ENCODE measurements at places on chromosomes 2 and 18. TPM values are rescaled to one million over a fixed set of nuclear protein-coding genes. Genes with fewer than 3 reads are reported as not detected.

DNA sequence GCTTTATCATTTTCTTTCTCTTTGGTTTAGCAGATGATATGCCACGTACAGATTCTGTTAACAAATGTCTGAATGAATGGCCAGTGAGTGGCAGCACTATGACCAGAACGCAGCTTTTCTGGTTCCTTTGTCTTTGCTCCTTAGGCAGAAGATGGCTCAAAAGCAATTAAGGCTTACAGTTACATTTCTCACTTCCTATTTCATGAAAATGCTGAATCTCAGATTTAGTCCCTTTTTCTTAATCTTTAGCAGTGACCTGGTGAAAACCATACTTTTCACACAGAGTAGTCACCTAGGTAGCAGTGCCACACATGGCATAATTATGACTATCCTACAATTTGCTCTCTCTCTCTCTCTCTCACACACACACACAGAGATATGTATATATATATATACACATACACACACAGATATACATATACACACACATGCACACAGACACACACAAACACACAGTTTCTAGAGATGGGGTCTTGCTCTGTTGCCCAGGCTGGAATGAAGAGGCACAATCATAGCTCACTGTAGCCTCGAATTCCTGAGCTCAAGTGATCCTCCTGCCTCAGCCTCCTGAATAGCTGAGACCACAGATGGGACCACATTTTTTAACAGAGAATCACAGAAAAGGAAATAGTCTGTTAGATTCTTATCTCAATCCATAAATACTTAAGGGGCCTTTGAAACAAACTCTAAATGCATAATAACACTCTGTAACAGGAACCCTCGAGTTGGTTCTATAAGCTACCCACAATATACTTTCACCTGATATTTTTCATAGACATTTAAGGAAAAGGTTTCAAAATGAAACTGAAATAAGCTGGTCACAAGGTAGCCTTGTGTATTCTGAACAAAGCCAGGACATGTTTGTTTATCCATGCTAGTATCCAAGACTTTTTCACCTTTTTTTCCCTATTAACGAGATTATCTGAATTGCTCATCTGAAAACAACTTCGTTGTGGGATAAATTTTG lies 11.6 kb downstream of the PDE6D start:
- no peak overlapping the region for H3K4me3 ChIP-seq
- H3K36me3 ChIP-seq, result no peaks in the 10 kb centered on the region
- H3K4me1 ChIP-seq, result no peaks in the 10 kb centered on the region
- no peak overlapping the region for H3K27ac ChIP-seq
- no peaks in the 10 kb centered on the region for H3K27me3 ChIP-seq
- DNase-seq, result no peak

DNA sequence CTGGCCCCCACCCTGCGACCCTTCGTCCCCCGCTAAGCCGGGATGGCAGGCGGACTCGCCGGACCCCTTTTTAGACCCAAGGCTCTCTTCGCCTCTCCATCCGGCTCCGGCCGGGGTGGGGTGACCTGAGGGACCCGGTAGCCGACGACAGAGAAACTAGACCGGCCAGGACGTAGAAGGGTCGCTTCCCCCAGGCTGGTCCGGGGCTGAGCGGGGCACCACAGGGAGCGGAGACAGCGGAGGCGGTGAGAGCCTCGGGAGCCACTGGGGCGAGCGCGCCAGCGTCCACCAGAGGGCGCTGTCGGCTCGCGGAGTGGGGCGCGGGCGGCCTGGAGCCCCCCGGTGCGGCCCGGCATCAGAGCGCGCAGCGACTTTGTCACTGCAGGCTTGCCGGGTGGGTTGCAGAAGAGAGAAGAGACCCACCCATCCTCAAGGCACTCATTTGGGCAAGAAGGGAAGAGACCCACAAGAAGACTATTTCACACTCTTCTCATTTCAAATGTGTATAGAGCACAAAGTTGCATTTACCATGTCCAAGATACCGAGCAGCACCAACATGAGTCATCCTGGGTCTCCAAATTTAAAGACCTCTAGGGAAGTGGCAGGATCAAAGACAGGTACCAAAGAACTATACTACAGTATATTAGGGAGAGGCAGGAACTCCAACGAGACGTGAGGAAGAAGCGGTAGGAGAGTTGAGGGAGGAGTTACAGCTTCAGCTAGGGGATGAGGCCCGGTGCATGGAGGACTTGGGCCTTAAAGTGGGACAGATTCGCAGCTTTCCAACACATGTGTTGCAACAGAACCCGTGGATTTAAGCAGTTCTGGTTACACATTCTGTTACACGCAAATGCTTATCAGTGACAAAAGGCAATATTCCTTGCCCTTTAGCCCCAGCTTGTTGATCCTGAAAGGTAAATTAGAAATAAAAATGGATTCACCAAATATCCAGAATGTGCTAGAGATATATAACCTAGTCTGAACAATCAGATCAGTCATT lies 7.6 kb upstream of the PRKCE start:
- H3K27ac ChIP-seq, result no peak overlapping the region
- peak overlapping the region; percentile 31 for H3K4me3 ChIP-seq
- no peaks in the 10 kb centered on the region for H3K36me3 ChIP-seq
- peak; percentile 55 for DNase-seq
- no peaks in the 10 kb centered on the region for H3K4me1 ChIP-seq

- no peak overlapping the region for H3K27ac ChIP-seq
- no peaks in the 10 kb centered on the region for H3K27me3 ChIP-seq
- no peak for DNase-seq
- H3K4me1 ChIP-seq, result no peaks in the 10 kb centered on the region
- no peaks in the 10 kb centered on the region for H3K36me3 ChIP-seq
Measured at GRCh38 chr2:67015681-67016080, 381.5 kb upstream of the ETAA1 start.

DNA sequence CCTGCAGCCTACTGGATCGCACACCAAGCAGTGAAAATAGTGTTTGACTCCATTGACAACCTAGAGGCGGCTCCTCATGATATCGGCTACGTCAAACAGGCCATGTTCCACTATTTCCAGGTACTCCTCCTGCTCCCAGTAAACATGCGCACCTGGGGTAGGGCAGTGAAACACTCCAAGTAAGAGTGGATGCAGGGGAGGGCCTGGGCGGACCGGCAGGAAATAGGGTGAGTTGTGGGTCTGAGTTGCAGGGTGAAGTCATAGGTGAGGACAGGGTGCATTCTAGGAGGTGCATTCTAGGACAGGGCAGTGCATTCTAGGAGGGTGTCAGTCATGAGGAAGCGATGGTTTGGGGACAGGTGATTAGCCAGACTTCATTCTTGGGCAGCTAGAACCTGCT lies 5.0 kb downstream of the NAGK start:
- no peaks in the 10 kb centered on the region for H3K27me3 ChIP-seq
- no peak overlapping the region for H3K27ac ChIP-seq
- no peak overlapping the region for H3K4me3 ChIP-seq
- no peak for DNase-seq
- no peaks in the 10 kb centered on the region for H3K36me3 ChIP-seq

- no peaks in the 10 kb centered on the region for H3K27me3 ChIP-seq
- H3K27ac ChIP-seq, result no peak overlapping the region
- DNase-seq, result no peak
- peaks cover 20% of the 10 kb centered on the region for H3K4me1 ChIP-seq
- H3K36me3 ChIP-seq, result no peaks in the 10 kb centered on the region
Measured at GRCh38 chr2:69560147-69560482, 83.4 kb downstream of the AAK1 start.

DNA sequence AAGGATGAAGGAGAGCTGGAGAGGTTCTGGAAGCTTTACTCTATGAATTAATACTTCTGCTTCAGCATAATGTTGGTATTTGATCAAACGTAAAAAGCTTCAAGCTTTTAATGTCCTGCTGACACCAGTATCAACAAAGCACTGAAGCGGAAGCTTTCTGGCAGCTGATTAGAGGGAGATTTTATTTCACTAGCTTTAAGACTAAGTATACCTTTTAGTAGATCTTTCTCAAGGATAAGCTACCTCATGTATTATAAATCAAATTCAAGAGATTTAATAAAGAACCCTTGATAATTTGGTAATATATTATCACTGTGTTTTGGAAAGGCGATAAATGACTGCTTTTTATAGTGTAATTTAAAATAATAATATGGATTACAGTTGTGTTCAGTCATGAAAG lies 128.0 kb upstream of the CD302 start:
- no peak overlapping the region for H3K27ac ChIP-seq
- H3K27me3 ChIP-seq, result no peaks in the 10 kb centered on the region
- H3K36me3 ChIP-seq, result no peaks in the 10 kb centered on the region

GRCh38 chr2:127681976-127682857 lies 6.9 kb upstream of the LIMS2 start:
- H3K4me1 ChIP-seq, result no peaks in the 10 kb centered on the region
- no peaks in the 10 kb centered on the region for H3K27me3 ChIP-seq
- no peak overlapping the region for H3K4me3 ChIP-seq
- H3K27ac ChIP-seq, result no peak overlapping the region
- no peak for DNase-seq

DNA sequence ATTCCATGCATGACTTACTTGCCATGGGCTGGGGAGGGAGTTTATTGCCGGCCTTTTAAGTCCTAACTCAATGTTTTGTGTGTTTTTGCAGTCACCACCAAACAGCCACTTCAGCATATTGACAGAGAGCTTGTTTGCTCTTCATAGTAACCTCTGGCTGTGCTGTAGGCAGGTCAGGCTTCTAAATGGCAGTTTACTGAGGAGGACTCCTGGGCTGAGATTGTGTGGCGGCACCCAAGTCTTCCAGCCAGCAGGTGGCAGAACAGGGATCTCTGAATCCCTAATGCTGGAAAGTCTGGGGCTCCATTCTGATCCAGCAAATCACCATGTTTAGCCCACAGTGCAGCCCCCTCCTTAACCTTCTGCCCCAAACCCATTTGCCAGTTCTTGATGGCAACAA lies 121.2 kb downstream of the CAPN13 start:
- no peaks in the 10 kb centered on the region for H3K4me1 ChIP-seq
- no peak overlapping the region for H3K4me3 ChIP-seq
- no peaks in the 10 kb centered on the region for H3K36me3 ChIP-seq
- peak; percentile 73 for DNase-seq
- H3K27me3 ChIP-seq, result no peaks in the 10 kb centered on the region

MLPH gene
- total RNA-seq, result not detected

TBR1 gene
- total RNA-seq, result 0.11 TPM

FAP gene
- total RNA-seq, result not detected

DBI gene
- total RNA-seq, result 257 TPM
